ENCODE measurements at places on chromosomes 3 and 15.

GRCh38 chr3:174955513-174956016, 96.4 kb downstream of the NAALADL2 start:
- peak; percentile 67 for DNase-seq

DNA sequence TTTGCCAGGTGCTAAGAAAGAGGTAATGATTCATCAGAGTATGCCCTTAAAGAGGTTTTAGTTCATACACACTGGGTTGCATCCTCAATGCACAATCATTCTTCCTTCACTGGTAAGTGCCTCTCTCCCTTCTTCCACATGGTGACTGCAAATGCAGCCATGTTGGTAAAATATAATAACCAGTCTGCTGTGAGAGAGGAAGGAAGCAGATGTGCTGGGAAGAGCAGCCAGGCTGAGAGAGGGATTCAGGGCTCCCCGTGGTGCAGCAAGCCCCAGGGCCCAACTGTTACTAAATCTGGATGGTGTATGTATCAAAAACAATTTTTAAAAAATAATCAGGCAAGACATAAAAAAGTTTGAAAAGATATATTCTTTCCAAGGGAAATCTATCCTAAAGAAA, 498.1 kb downstream of the MAGI1 start:
- no peak for DNase-seq

- DNase-seq, result no peak
These were observed 765.3 kb downstream of the TBL1XR1 start for GRCh38 chr3:176431991-176432390.

- DNase-seq, result no peak
These were observed 82.2 kb downstream of the PCCB start for GRCh38 chr3:136332302-136332701.

- peak; percentile 99 for DNase-seq
These were observed 276.0 kb downstream of the SOX2 start for GRCh38 chr3:181987736-181988135.

- DNase-seq, result no peak
These were observed 227.3 kb downstream of the FOXP1 start for GRCh38 chr3:71356265-71356664.

DNA sequence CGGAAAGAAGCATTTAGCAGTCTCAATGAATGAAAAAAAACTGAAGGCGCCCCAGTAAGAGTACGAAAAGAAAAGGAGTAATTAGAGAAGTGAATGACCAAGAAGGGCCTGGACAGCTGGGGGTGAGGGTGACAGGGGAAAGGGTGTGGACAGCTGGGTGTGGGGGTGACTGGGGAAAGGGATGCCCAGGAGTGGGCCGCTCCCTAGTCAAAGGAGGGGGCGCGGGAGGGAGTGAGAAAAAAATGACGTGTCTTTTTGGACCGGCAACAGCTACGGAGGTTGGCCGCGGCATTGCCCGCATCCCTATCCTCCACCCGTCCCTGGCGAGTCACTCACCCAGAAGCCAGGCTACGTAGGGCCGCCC, 274 bp upstream of the ZCWPW2 start:
- DNase-seq, result no peak

- DNase-seq, result no peak
These were observed 250.8 kb downstream of the RBMS3 start for GRCh38 chr3:29531644-29532043.

GRCh38 chr3:60316121-60316797, 935.0 kb downstream of the FHIT start:
- no peak for DNase-seq

DNA sequence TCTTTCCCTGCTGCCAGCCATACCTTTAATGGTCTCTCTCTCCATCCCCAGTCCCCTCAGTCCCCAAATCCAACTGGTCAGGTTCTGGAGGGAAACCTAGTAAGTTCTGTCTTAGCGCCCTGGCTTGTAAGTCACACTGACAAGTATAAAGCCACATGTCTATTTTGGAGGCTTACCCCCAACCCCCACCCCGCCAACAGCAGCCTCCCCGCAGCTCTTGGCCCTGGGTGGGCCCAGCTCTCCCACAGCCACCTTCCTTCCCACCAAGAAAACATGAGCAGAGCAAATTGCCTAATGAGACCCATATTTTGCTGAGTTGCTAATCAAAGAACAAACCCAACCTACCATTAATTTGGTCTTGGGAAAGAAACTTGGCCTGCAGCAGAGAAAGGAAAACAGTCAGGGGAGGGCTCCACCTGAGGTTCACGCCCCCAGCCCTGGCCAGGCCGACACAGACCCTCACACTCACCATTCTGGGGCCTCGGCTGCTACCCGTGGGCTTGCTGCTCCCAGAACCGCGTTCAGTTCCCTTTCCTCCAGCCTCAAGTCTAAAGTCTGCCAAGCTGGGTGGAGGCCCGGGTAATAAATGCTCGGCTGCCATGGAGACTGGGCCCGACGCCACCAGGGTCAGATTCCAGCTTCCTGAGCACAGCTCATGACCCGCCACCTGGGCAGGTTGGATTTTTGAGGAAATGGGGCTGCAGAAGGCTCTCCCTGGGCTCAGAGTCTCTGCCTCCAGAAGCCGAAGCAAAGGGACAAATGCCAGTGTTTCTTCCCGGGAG, at the start of gene CALML4:
CALML4 (minus strand) TSS at position 557 of the 782 bp plus-strand sequence; CDS start at position 472, 85 bp downstream.
- no peak for DNase-seq

- no peak for DNase-seq
These were observed 769 bp upstream of the SELENOS start for GRCh38 chr15:101277943-101278564.

Measured in NCI-H146 (cell line).